WTC11 (cell line): ENCODE measurements at places on chromosomes 3 and 15. TPM values are rescaled to one million over a fixed set of nuclear protein-coding genes. Genes with fewer than 3 reads are reported as not detected.
A peak's percentile ranks its signal among the peaks of the same experiment; 100 is the strongest.

Gene TRPM1
- 0.32 to 1.2 TPM (median 0.77 TPM) in 3 replicates for total RNA-seq

Gene FBXO40
- 0.04 to 0.09 TPM (median 0.07 TPM) in 3 replicates for total RNA-seq

Gene GRK7
- total RNA-seq: not detected in 3 replicates

Gene PLSCR2
- total RNA-seq: 0.18 to 0.39 TPM (median 0.23 TPM) in 3 replicates

Gene SOX14
- total RNA-seq: 0.34 to 0.78 TPM (median 0.70 TPM) in 3 replicates

Gene ANKUB1
- total RNA-seq: not detected in 3 replicates

- peaks cover 15% of the 10 kb centered on the region for H3K36me3 ChIP-seq
- H3K4me1 ChIP-seq: no peaks in the 10 kb centered on the region
- no peak overlapping the region for H3K4me3 ChIP-seq
- DNase-seq: no peak
- H3K27ac ChIP-seq: peak overlapping the region; percentile 16; the same call in 1 of the 2 replicates
Observed at GRCh38 chr15:50562735-50563640, 16.5 kb upstream of the USP50 start.

- H3K4me3 ChIP-seq: no peak overlapping the region
- H3K4me1 ChIP-seq: peaks cover 19% of the 10 kb centered on the region
- no peak for DNase-seq
- H3K27me3 ChIP-seq: no peaks in the 10 kb centered on the region; the same call in 1 of the 2 replicates
Observed at GRCh38 chr15:98178861-98179260, 218.4 kb downstream of the ARRDC4 start.

DNA sequence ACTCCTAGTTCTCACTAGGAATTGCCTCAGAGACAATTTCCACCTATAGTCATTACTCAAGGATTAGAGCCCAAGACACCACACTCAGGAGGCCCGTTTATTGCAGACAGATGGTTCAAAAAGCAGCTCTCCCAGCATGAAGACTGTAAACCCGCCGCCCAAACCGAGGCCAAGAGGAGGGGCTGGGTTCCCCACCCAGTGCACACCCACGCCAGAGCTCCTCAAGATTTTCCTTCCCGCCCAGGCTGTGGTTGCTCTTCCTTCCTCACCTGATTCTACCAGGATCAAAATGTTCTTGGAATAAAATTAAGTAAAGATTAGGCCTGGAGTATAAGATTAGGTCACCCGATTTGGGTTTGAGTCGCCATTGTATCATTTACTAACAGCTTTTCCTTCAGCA, 364.4 kb downstream of the MECOM start:
- no peak overlapping the region for H3K27ac ChIP-seq
- DNase-seq: no peak

DNA sequence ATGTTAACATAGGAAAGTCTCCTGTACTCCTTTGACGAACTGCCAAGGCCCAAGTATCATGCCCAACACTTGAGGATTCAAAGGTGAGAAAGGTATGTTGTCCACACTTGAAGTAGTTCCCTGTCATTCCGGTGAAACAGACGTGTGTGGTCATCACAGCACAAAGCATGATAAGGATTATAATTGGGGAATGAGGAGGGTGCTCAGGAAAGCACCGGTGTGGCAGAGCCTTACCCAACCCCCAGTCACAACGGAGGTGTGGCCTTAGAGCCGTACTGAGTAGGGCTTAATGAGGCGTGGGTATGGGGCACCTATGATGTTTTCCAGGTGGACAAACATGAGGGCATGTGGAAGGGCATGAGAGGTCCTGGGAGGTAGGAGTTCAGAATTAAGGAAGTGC, 203.0 kb upstream of the NR2E3 start:
- H3K36me3 ChIP-seq: peaks cover 8% of the 10 kb centered on the region; the same call in 1 of the 2 replicates
- no peak overlapping the region for H3K4me3 ChIP-seq
- no peak overlapping the region for H3K27ac ChIP-seq

GRCh38 chr3:71300951-71301393, 282.6 kb downstream of the FOXP1 start:
- H3K4me1 ChIP-seq: peaks cover 85% of the 10 kb centered on the region
- H3K27me3 ChIP-seq: 0 out of 2 replicates have a peak, but pooled peaks cover 3% of the 10 kb centered on the region
- no peak overlapping the region for H3K27ac ChIP-seq
- H3K4me3 ChIP-seq: no peak overlapping the region
- no peaks in the 10 kb centered on the region for H3K36me3 ChIP-seq

DNA sequence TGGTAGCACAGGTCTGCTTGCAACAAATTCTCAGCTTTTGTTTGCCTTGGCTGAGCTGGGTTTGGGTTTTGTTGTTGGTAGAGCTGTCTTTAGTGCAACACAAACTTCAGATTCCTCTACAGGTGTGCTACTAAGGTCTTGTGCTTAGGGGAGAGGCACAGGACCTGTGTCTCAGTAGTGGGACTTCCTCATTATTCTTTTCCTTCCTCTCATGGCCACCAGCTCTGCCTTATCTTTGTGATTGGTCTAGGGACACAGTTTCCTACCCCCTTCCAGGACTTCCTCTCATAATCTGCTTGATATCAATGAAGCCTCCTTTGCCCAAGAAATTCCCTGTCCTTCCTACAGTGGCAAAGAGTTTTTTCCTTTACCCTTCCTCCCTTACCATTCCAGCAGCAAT, 24.9 kb upstream of the DNAAF4 start:
- no peak overlapping the region for H3K4me3 ChIP-seq
- H3K27me3 ChIP-seq: 0 out of 2 replicates have a peak, but pooled peaks cover 3% of the 10 kb centered on the region
- H3K4me1 ChIP-seq: 0 out of 2 replicates have a peak, but pooled peaks cover 3% of the 10 kb centered on the region
- DNase-seq: no peak
- no peak overlapping the region for H3K27ac ChIP-seq

- H3K27ac ChIP-seq: no peak overlapping the region
- H3K4me3 ChIP-seq: no peak overlapping the region
- DNase-seq: no peak
- H3K36me3 ChIP-seq: no peaks in the 10 kb centered on the region
- peaks cover 6% of the 10 kb centered on the region; the same call in 1 of the 2 replicates for H3K4me1 ChIP-seq
- no peaks in the 10 kb centered on the region for H3K27me3 ChIP-seq
Observed at GRCh38 chr3:10520072-10520471, 14.7 kb upstream of the ATP2B2 start.

DNA sequence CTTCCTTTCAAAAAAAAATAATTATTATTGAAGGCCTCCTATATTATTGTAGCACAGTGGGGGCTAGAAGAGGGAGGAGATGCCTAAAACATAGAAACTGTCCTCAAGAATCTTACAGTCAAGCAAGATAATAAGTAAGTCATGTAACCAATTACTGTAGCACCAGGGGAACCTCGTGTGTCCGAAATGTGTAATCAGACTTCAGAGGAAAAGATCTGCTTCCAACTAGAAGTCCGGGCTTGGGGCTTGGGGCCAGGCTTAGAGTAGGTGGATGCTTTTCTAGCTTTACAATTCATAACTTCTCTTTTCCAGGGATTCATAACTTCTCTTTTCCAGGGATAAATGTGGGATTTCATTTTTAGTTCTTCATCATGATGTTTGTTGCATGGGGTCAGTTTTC, 29.2 kb downstream of the MEIS2 start:
- no peaks in the 10 kb centered on the region for H3K27me3 ChIP-seq
- peaks cover 5% of the 10 kb centered on the region for H3K4me1 ChIP-seq
- no peak for DNase-seq

DNA sequence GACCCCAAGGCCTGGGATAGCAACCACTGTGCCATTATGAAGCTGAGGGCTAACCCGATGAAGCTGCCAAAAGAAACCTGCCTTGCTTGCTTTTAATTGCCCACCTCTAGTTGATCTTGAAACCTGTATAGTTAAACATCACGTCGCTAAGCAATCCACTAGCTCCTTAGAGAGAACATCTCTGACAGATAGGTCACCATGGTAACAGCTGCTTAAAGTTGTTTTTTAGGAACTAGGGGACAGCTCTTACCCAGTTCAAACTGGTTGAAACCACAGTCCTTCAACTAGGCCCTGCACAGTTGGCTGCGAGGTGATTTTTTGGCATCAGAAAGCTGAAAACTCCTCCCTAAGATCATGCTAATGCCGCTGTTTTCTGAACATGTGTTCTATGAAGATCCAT, 135.7 kb downstream of the EBLN2 start:
- H3K36me3 ChIP-seq: peaks cover 5% of the 10 kb centered on the region
- no peak overlapping the region for H3K4me3 ChIP-seq
- H3K4me1 ChIP-seq: peaks cover 19% of the 10 kb centered on the region
- DNase-seq: no peak

GRCh38 chr15:97955035-97955434, 5.5 kb upstream of the ARRDC4 start:
- H3K27ac ChIP-seq: no peak overlapping the region
- H3K36me3 ChIP-seq: no peaks in the 10 kb centered on the region
- peaks cover 5% of the 10 kb centered on the region for H3K27me3 ChIP-seq
- no peak overlapping the region for H3K4me3 ChIP-seq
- no peak for DNase-seq

DNA sequence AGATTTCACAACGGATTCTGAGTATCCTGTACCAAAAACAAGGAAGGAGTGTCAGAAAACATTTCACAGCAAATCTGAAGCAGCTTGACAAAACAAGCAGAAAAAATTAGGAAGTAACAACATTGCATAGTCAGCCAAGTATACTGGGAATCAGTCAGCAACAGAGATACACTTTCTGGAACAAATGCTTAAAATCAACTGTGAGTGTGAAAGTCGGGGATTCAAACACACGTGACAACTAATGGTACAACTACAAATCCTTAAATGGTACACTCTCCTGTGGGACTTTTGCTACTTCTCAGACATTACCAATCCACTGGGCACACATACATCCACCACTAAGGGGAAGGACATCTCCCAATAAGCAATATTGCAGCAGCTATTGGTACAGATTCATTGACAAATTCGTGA, 296.6 kb upstream of the MME start:
- no peaks in the 10 kb centered on the region for H3K36me3 ChIP-seq
- no peak overlapping the region for H3K4me3 ChIP-seq
- H3K27me3 ChIP-seq: no peaks in the 10 kb centered on the region
- no peak for DNase-seq
- H3K27ac ChIP-seq: no peak overlapping the region

GRCh38 chr3:45480218-45480617, 91.8 kb downstream of the LARS2 start:
- no peak overlapping the region for H3K27ac ChIP-seq
- H3K36me3 ChIP-seq: peaks cover 63% of the 10 kb centered on the region
- H3K27me3 ChIP-seq: no peaks in the 10 kb centered on the region
- no peaks in the 10 kb centered on the region for H3K4me1 ChIP-seq

DNA sequence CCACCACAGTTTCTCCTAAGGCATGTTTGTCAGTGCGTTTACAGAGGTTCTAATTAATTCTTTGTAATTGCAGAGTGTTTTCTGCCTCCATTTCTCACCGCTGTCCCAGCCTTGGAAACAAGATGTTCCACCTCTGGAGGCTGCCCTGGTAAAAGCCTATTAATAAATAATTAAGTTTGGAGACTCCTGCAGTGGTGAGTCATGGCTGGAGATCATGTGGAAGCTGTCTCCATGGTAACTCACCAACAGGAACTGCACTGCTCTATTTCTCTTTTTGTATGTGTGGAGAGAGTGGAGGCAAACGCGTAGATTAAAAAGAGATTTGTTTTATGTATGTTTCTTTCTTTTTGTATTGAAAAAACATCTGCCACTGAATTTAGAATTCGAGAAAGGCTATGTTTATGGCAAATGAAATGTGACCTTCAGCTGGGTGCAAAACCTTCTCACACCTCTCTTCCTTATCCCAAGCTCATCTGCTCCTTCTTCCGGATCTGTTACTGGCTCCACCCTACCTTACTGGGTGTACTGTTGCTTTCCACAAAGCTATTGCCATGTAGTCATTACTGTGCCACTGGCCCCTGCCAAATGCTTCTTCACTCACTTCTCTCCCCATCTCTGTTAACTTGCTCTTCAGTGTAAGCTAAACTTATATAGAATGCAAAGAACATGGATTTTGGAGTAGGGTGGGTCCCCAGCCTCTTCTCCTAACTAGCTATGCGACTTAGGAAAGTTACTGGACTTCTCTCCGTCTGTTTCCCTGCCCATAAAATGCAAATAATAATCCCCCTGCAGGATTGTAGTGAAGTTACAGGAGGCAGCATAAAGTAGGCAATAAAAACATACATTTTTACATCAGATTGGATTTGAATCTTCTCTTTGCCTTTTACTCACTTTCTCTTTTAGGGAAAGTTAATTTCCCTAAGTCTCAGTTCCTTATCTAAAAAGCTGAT, 778.5 kb downstream of the NTRK3 start:
- no peak overlapping the region for H3K4me3 ChIP-seq
- peaks cover 17% of the 10 kb centered on the region for H3K4me1 ChIP-seq
- DNase-seq: no peak
- no peaks in the 10 kb centered on the region for H3K36me3 ChIP-seq
- H3K27me3 ChIP-seq: no peaks in the 10 kb centered on the region

DNA sequence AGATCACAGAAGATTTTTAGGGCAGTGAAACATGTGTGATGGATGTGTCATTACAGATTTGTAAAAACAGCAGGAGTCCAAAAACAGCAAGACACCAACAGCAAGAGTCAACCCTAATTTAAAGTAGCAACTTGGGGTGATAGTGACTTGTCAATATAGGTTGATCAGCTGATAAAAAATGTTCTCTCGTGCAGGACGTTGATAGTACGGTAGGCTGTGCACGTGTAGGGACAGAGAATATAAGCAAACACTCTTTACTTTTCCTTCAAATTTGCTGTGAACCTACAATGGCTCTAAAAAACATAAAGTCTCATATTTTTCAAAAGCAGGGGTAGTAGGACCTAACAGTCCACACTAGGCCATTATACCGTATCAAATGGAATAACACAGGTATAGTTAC, 120.8 kb downstream of the STAG1 start:
- H3K27ac ChIP-seq: peak overlapping the region; percentile 26; the same call in 1 of the 2 replicates
- H3K36me3 ChIP-seq: peaks cover 4% of the 10 kb centered on the region; the same call in 1 of the 2 replicates
- DNase-seq: no peak
- H3K4me3 ChIP-seq: no peak overlapping the region

- peaks cover 15% of the 10 kb centered on the region for H3K36me3 ChIP-seq
- DNase-seq: no peak
- no peak overlapping the region for H3K4me3 ChIP-seq
- H3K27ac ChIP-seq: no peak overlapping the region
- no peaks in the 10 kb centered on the region for H3K27me3 ChIP-seq
- H3K4me1 ChIP-seq: no peaks in the 10 kb centered on the region
Observed at GRCh38 chr15:84800365-84800806, 16.8 kb upstream of the ALPK3 start.

DNA sequence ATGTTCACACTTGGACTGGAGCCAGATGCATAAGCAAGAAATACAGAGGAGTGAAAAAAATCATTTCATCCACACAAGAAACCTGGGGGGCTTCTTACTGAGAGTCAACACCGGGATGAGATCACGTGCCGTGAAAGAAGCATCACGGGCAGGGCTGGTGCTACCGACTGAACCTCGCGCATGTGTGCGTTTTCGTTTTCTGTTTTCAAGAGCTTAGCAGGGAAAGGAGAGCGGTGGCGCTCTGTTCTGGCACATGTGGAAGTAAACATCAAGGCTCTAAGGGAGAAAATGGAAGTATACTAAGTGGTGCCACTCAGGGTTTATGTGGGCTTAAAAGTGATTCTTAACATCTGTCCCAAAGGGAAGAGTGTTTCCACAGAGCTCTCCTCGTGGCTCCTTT, 55.9 kb downstream of the VGLL4 start:
- no peaks in the 10 kb centered on the region for H3K36me3 ChIP-seq
- peaks cover 71% of the 10 kb centered on the region for H3K4me1 ChIP-seq
- H3K27me3 ChIP-seq: no peaks in the 10 kb centered on the region
- no peak for DNase-seq
- H3K27ac ChIP-seq: peak overlapping the region; percentile 47
